ENCODE measurements at places on chromosomes 7 and 10.

DNA sequence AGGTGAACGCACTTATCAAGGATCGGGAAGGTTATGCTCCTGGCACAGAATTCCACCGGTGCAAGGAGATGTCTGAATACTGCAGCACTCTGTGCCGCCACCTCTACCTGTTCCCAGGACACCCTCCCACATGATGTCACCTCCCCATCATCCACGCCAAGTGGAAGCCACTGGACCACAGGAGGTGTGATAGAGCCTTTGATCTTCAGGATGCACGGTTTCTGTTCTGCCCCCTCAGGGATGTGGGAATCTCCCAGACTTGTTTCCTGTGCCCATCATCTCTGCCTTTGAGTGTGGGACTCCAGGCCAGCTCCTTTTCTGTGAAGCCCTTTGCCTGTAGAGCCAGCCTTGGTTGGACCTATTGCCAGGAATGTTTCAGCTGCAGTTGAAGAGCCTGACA is 11.0 kb upstream of the CLCN1 start:
- no peak for DNase-seq

DNA sequence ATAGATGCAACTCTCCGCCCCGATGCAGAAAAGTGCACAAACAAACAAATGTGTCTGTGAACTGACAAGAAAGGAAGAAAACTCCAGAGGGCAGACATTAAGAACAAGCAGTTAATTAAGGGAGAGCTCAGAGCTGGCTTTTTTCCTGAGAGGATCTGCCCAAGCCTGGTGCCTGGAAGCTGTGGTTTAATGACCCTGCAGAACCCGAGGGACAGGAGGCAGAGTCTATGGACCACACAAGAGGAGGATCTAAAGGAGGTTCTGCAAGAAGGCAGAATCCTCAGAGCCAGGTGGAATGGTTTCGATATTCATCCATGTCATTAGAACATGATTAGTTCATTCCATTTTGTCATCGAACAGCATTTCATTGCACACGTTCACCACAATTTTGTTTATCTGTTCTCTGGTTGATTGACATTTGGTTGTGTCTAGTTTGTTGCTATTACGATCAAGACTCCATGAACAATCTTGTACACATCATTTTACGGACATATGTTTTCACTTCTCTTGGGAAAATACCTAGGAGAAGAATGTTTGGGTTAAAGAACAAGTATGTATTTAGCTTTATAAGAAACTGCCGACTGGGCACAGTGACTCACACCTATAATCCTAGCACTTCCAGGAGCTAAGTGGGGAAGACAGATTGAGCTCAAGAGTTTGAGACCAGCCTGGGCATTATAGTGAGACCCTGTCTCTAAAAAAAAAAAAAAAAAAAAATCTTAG is 560.2 kb downstream of the CALN1 start:
- peak; percentile 61 for DNase-seq

- DNase-seq: peak; percentile 84
Observed at GRCh38 chr10:33157103-33157502, 177.4 kb downstream of the NRP1 start.

DNA sequence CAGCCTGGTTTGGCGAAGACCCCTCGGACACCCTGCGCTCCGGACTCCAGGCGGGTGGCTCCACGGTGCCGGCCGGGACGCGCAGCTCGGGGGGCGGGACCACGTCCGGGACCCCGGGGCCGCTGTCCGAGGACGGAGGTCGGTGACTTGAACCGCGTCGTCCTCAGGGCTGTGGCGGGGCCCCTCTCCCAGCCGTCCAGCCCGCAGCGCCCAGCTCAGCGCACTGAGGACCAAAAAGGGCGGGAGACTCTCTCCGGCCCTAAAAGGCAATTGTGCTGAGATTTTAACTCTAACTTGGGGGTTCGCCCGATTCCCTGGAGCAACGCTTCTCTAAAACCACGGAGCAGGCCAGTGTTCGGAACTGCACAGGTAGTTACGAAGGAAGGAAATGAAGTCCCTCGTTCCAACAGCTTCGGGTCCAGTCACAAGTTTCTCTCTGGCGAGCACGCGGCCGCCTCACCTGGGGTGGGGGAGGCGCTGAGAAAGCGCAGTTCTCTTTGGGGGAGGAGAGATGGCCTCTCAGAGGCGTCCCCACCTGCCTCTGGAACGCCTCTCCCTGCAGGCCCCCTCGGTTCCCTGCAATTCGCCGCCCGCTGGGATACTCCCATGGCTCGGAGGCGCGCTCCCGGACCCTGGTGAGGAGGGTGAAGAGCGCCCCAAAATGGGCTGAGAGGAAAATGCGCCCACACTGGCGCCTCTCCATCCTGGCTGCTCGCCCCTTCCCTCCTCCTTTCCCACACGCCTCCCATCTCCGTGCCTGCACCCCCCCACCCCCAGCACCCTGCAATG is 352.7 kb downstream of the DNAJB6 start:
- no peak for DNase-seq

GRCh38 chr10:73991884-73992245 is 6.1 kb upstream of the VCL start:
- no peak for DNase-seq

DNA sequence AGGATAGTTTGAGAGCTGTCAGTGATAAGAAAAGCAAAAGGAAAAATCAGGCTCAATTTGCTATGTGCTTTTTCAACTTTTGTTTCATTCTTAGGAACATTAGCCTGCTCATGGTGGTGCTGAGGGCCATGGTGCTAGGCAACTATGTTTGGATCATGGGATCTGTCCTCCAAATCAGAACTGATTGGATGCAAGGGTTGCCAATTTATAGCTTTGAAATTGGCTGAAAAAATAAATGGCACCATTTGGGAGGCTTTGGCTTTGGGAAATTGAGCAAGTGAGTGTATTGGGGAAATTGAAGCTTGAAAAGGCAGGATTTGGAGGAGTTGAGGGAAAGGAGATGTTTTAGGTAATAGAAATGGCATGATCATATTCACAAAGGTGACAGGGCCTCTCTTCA is 103.8 kb downstream of the CYP26A1 start:
- DNase-seq: no peak

- no peak for DNase-seq
Observed at GRCh38 chr10:79167537-79167936, 98.8 kb downstream of the ZMIZ1 start.

DNA sequence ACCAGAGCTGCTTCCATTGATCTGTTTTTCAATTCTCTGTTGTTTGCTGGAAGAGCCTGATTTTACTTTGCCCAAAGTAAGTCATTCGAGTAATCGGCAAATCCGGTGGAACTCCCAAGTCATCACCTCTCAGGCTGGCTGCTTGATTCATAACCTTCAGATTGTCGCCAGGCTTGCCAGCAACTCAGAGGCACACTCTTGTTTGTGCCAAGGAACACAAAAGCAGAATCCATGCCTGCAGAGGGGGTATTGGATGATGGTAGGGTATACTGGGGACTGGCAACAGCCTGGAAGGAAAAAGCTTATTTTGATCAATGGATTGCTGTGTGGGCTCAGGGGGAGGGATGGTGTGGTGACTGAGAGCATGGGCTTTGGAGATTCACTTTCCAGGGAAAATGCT is 542.4 kb downstream of the SORCS3 start:
- no peak for DNase-seq

GRCh38 chr7:44772440-44772839 is 23.8 kb downstream of the ZMIZ2 start:
- no peak for DNase-seq

DNA sequence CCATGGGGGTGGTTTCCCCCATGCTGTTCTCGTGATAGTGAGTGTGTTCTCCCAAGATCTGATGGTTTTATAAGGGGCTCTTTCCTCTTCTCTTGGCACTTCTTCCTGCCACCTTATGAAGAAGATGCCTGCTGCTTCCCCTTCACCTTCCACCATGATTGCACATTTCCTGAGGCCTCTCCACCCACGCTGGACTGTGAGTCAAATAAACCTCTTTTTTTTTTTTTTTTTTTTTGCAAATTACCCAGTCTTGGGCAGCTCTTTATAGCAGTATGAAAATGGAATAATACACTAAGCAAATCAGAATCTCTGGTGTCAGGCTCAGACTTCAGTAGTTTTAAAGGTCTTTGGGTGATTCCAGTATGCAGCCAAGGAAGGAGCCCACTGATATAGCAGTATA is 28.2 kb downstream of the TAS2R41 start:
- no peak for DNase-seq

DNA sequence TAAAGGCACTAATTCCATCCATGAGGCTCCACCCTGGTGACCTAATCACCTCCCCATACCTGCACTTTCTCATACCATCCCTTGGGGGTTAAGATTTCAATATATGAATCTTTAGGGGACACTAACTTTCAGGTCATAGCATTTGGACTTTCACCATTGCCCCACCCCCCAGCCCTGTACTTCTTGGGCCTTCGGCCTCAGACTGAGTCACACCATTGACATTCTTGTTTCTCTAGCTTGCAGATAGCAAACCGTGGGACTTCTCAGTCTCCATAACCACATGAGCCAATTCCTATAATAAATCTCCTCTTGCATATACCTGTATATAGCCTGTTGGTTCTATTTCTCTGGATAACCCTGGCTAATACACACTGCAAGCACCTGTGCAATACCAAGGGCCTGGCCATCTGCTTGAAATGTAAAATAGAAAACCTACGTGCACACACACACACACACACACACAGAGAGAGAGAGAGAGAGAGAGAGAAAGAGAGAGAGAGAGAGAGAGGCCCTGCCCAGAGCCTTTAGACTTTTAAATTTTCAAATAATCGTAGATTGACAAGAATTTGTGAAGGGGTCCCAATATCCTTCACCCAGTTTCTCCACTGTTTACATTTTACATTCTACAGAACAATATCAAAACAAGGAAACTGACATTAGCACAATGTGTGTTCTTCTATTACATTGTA is 25.3 kb downstream of the ANXA8 start:
- DNase-seq: peak; percentile 64

DNA sequence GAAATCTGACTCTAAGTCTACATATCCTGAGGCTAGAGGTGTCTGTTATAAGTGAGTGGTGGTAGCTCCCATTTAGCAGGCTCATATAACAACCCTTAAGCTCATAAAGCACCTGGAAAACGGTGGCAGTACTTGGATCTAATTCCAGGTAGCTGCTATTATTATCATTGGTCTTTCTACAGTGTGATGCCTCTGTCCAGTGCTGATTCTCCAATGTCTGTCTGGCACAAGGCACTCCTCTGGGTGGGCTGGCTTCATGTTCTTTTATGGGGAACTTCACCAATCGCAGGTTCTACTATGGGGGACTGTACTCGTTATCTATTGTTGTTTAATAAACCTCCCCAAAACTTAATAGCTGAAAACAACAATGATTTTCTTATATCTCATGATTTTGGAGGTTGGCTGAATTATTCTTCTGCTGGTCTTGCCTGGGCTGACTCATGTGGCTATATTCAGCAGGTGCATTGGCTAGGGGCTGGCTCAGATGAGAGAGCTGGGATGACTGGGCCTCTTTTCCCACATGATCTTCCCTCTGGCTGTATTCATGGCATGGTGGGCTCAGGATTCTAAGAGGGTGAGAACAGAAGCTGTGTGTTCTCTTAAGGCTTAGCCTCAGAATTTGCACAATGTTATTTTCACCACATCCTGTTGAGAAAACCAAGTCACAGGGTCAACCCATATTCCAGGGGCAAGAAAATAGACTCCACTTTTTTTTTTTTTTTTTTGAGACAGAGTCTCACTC is 93.0 kb upstream of the PCGF5 start:
- DNase-seq: no peak

DNA sequence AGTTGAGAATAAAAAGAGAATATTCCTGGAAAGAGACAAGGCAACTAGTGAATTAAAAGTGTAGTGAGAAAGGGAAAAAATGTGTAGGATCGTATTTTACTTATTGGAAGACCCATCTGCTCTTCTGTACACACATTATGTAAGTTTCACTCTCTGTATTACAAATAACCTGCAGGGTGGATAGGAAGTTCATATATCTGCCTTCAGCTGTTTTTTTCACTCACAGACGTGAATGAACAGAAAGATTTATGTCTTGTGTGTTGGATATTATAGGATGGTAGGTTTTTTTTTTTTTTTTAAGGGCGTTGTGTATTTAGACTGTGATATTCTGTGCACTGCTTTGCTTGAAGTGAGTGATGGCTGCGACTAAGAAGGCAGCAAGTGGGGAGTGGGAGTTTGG is 266.5 kb downstream of the AUTS2 start:
- no peak for DNase-seq

DNA sequence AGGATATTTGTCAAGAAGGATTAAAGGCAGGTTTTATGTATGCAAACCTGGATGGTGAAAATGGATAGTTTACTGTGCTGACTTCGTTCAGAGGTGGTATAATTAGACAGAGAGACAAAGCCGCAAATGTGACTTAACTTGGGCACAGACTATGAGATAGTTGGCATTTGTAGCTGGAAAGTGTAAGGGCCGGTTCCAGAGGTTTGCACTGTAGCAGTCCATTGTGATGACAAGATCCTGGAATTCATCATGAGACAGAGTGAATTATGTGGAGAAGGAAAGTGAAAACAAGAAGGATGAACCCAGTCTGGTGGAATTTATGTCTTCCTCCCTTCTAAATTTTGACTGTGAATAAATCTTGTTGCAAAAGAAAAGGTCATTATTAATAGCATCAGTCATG is 139.0 kb downstream of the CNTNAP2 start:
- DNase-seq: no peak

GRCh38 chr7:131961054-131961680 is 404.7 kb upstream of the PODXL start:
- no peak for DNase-seq

GRCh38 chr10:77274046-77274795 is 363.4 kb downstream of the KCNMA1 start:
- DNase-seq: peak; percentile 67

- DNase-seq: no peak
Observed at GRCh38 chr10:102837230-102837721, at the start of gene CYP17A1. Gene CYP17A1, minus strand, starts transcription at chr10:102837413. Its CDS starts 52 bp downstream, at chr10:102837361.

GRCh38 chr10:93336678-93337077 is 145.5 kb downstream of the MYOF start:
- DNase-seq: no peak

DNA sequence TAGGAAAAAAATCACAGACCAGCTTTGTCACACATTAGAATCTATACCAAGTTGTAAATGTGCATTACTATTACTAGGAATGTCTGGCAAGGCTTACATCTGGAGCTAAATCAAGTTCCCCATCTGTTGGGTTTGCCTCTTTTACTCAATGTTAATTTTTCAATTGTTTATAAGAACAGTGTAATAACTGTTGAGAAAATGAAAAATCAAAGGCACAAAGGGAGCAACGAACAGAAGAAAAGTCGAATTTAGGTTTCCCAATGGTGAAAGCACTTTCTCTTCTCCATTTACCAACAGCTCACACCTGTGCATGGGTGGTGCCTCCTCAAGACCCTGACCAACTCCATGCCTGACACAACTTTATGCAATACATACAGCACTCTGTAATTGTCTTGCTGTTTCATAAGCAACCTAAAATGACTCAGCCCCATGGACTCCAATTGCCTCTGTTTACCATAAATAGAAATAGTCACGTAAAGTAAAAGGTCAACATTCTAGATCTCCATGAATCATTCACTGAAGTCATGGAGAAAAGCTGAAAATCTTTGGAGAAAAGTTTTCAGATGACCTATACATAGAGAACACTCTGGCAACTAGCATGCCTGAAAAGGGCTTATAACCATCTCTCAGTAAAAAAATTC is 95.5 kb upstream of the KCNIP2 start:
- DNase-seq: peak; percentile 93

- DNase-seq: peak; percentile 40
Observed at GRCh38 chr10:52011118-52011517, 303.0 kb upstream of the DKK1 start.

Data from fibroblast of skin of right quadriceps (primary cell).